ENCODE measurements at places on chromosomes 2 and 18.

DNA sequence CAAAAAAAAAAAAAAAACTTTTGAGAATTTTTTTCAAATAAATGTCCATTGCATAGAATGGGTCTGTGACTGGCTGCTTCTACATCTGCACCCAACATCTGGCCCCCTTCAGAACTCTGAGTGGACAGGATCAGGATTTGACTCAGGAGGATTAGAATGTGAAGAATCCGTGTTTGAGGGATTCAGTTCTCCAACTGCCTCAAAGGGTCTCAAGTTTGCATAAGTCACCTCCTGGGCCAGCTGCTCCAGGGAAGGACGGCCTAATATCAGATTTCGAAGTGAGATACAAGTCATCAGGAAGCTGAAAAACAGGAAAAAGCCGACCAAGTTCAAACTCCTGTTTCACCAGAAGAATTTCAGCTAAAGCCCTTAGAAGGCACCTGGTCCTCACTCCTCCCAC, 10.9 kb downstream of the MAT2A start:
- H3K4me3 ChIP-seq: no peak overlapping the region
- no peak for DNase-seq
- peaks cover 4% of the 10 kb centered on the region for H3K4me1 ChIP-seq
- H3K36me3 ChIP-seq: peaks cover 60% of the 10 kb centered on the region
- no peaks in the 10 kb centered on the region for H3K27me3 ChIP-seq

DNA sequence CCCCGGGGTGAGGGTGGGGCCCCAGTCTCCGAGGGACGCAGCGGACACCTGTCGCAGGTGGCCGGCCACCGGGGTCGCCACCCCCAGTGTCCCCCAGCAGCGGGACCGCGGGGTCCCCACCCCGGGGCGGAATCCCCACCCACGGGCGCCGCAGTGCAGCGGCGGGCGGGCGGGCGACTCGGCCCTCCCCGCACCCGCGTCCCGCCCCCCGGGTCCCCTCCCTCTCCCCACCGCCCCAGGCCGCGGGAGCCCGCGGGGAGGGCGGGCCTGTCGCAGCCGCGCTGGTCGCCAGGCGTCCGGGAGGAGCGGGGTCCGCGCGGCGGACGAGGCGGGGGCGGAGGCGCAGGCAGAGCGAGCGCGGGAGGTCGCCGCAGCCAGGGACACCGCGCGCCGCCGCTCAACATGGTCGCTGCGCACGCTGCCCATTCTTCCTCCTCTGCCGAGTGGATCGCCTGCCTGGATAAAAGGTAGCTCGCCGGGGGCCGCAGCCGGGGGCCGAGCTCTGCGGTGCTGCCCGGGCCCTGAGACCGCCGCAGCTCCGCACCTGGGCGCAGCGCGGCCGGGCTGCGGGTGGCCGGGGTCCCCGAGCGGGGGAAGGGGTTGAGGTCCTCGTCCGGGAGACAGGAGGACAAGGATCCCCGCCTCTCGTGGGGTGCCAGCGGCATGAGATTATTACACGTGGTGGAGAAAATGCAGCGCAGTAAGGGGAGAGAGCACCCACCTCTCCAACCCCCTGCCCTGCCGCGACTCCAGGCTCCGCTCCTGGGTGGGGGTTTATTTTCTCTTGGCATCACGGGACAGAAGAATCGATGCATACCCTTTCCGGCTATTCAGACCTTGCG, at the start of gene RAPGEF4:
Gene RAPGEF4, plus strand, starts transcription at position 264 of the 842 bp plus-strand sequence. Its CDS starts 139 bp downstream, at position 403.
- H3K27me3 ChIP-seq: peaks cover 30% of the 10 kb centered on the region
- H3K4me1 ChIP-seq: peaks cover 9% of the 10 kb centered on the region
- no peak for DNase-seq
- peak within 1 kb of the TSS; percentile 16 for H3K4me3 ChIP-seq

DNA sequence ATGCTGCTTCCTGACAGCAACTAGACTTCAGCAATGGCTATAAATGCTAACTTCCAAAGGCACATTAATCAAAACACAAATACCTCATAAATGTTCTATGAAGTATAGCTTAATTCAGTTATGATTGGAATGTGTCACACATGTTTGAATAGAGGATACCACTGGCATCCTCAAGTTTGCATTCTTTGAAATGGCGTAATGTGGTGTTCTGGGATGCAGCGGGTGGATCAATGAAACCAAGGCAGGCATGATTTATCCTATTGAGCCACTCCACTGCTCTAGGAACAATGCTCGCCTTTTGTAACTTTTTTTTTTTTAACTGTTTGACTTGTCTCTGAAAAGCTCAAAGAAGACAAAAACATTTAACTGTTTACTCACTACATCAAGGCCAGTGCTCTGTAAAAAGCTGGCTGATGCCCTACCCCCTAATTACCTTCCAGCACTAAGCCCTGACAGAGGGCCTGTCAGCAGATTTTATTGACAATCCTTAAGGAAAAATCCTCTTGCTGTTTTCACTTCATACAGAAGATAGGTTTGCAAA, 278.8 kb upstream of the SESTD1 start:
- H3K27ac ChIP-seq: no peak overlapping the region
- H3K27me3 ChIP-seq: no peaks in the 10 kb centered on the region
- H3K4me3 ChIP-seq: no peak overlapping the region
- no peak for DNase-seq

- no peaks in the 10 kb centered on the region for H3K27me3 ChIP-seq
- peak overlapping the region; percentile 96 for H3K4me3 ChIP-seq
- peak overlapping the region; percentile 94 for H3K27ac ChIP-seq
- peaks cover 24% of the 10 kb centered on the region for H3K36me3 ChIP-seq
Measured at GRCh38 chr2:210475706-210476105, 853 bp downstream of the LANCL1 start.
